ENCODE measurements at places on chromosomes 7 and 10. TPM values are rescaled to one million over a fixed set of nuclear protein-coding genes. Genes with fewer than 3 reads are reported as not detected.

CALHM1 gene
- total RNA-seq, result 1.8 TPM

CPA2 gene
- not detected for total RNA-seq

CYP2C19 gene
- not detected for total RNA-seq

EIF5AL1 gene
- 0.53 TPM for total RNA-seq

GIMAP4 gene
- total RNA-seq, result 174 TPM

MAGI2 gene
- total RNA-seq, result 0.05 TPM

SVOPL gene
- 3.5 TPM for total RNA-seq

TMEM139 gene
- 0.29 TPM for total RNA-seq

UCMA gene
- total RNA-seq, result not detected

ASB4 gene
- not detected for total RNA-seq

JCAD gene
- 0.08 TPM for total RNA-seq

PIP gene
- not detected for total RNA-seq

BEND7 gene
- total RNA-seq, result not detected

LBX1 gene
- total RNA-seq, result not detected

FAM25G gene
- not detected for total RNA-seq

TMEM26 gene
- total RNA-seq, result not detected

ANK3 gene
- total RNA-seq, result 5.3 TPM

SPDYE16 gene
- 0.18 TPM for total RNA-seq

SPDYE9 gene
- total RNA-seq, result not detected

FAM25A gene
- total RNA-seq, result not detected

VWA2 gene
- total RNA-seq, result not detected

TMEM225B gene
- 1.2 TPM for total RNA-seq

CCDC172 gene
- total RNA-seq, result not detected

ANXA8 gene
- total RNA-seq, result not detected

GPR141 gene
- not detected for total RNA-seq

TAS2R3 gene
- 0.50 TPM for total RNA-seq

FFAR4 gene
- not detected for total RNA-seq

NANOS1 gene
- 0.08 TPM for total RNA-seq

MSANTD7 gene
- 22.5 TPM for total RNA-seq

HMX3 gene
- total RNA-seq, result not detected

BNIP3 gene
- total RNA-seq, result 61.5 TPM

MBL2 gene
- total RNA-seq, result not detected

MYL10 gene
- total RNA-seq, result not detected

SHTN1 gene
- not detected for total RNA-seq

OR2A5 gene
- not detected for total RNA-seq

All from activated CD8-positive, alpha-beta T cell treated with anti-CD3 and anti-CD28 coated beads, Interleukin-2, amount 10 ng/mL, durations not matched to agents 7 days and 5 days (primary cell).